ENCODE measurements at places on chromosomes 11 and 22.

DNA sequence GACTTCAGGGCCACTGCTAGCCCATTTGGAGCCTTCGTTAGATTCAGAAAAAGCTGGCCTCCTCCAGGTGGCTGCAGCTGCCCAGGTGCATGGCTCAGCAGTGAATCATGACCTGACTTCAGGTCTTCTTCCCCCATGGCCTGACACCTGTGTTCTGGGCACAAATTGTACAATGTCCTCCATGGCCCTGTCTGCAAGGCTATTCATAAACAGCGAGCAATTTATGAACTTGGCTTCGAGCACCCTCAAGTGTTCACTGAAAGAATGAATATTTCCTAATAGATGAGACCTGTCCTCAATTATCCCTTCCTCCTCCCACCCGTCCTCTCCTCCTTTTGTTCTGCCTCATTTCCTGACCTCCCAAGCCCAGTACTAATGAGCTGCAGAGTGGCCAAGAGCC, 12.2 kb upstream of the VPS37C start:
- peaks cover 5% of the 10 kb centered on the region for H3K27me3 ChIP-seq
- no peaks in the 10 kb centered on the region for H3K4me1 ChIP-seq
- DNase-seq = no peak
- no peak overlapping the region for H3K27ac ChIP-seq
- no peaks in the 10 kb centered on the region for H3K36me3 ChIP-seq
- H3K4me3 ChIP-seq = no peak overlapping the region

DNA sequence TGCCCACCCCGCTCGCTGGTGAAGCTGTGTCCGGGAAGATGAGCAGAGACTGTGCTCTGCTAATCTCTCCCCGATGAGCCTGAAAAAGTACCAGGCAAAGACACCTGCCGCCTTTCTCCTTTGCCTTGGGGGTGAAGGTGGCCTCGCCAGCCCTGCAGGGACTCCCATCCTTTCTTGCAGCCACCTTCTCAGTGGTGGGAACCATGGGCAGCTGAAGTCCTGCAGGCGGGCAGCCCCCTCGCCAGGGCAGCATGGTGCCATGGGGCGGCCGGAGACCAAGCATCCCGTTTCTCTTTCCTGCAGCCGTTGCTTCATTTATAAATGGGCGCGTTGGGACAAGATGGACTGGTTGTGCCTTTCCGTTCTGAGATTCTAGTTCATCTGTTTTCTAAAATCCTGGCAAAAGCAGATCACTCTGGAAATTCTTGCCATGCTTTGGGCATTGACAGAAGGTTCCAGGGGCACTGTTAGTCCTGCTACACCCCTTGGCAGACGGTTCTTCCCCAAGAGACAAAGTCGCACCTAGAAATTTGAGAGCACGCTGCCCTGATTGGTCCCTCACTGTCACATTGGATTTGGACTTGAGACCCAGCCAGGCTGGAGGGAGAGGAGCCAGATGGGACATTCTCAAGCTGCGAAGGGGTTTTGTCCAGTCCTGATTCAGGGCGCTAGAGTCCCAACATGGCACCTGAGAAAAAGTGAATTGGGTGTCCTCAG, 7.5 kb downstream of the CTTN start:
- peaks cover under 1% of the 10 kb centered on the region for H3K4me1 ChIP-seq
- no peak overlapping the region for H3K27ac ChIP-seq
- DNase-seq = no peak
- H3K4me3 ChIP-seq = no peak overlapping the region
- peaks cover 57% of the 10 kb centered on the region for H3K36me3 ChIP-seq

DNA sequence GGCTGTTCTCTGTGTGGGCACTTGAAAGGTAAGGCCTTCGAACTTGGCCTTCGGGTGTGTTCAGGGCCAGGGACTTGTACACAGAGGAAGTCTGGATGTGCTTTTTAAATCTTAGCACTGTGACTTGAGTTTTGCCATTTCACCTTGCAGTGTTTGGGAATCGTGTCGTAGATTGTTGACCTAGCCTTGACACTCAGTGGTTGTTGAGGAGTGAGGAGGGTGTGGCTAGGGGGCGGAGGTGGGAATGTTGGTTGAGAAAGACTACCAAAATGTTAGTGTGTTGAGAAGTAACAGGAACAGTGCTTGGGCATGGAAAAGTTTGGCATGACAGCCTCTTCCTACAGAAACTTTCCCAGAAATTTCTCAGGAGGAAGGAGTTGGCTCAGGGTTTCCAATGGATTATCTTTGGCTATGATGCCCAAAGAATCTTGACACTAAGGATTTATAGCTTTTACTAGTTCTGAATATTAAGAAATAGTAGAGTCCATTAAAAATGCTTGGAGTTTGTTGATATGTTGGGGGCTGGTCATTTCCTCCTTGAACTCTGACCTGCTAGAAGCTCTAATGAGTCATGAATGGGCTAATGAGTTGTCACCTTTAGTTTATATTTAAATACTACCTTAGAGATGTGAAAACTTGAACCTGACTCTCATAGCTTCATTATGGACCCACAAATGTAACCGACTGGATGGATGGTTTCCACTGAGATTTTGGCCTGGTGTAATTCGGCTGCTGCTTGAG, 40.6 kb downstream of the BARX2 start:
- H3K27ac ChIP-seq = no peak overlapping the region
- no peaks in the 10 kb centered on the region for H3K36me3 ChIP-seq
- H3K4me3 ChIP-seq = no peak overlapping the region
- DNase-seq = no peak

GRCh38 chr11:68954836-68955606, 25.8 kb downstream of the MRGPRD start:
- H3K27ac ChIP-seq = no peak overlapping the region
- H3K4me1 ChIP-seq = no peaks in the 10 kb centered on the region
- no peaks in the 10 kb centered on the region for H3K27me3 ChIP-seq
- H3K4me3 ChIP-seq = no peak overlapping the region
- no peaks in the 10 kb centered on the region for H3K36me3 ChIP-seq
- DNase-seq = peak; percentile 39

- no peak overlapping the region for H3K27ac ChIP-seq
- no peaks in the 10 kb centered on the region for H3K4me1 ChIP-seq
- no peak for DNase-seq
- H3K36me3 ChIP-seq = peaks cover 34% of the 10 kb centered on the region
- H3K27me3 ChIP-seq = no peaks in the 10 kb centered on the region
- H3K4me3 ChIP-seq = no peak overlapping the region
These were observed 29.5 kb upstream of the TESMIN start for GRCh38 chr11:68780829-68781228.

All from tibial nerve (tissue), 4 donors.